Right cardiac atrium (tissue), 5 donors: ENCODE measurements at places on chromosomes 5 and 9. TPM values are rescaled to one million over a fixed set of nuclear protein-coding genes. Genes with fewer than 3 reads are reported as not detected.

Gene CCDC183
- 5.0 TPM for total RNA-seq

Gene AHRR
- 3.7 TPM for total RNA-seq

Gene SLC46A2
- not detected for total RNA-seq

GRCh38 chr9:4980086-4980727 is 4.9 kb upstream of the JAK2 start:
- DNase-seq: no peak

Gene HIGD2A
- total RNA-seq: 215 TPM

DNA sequence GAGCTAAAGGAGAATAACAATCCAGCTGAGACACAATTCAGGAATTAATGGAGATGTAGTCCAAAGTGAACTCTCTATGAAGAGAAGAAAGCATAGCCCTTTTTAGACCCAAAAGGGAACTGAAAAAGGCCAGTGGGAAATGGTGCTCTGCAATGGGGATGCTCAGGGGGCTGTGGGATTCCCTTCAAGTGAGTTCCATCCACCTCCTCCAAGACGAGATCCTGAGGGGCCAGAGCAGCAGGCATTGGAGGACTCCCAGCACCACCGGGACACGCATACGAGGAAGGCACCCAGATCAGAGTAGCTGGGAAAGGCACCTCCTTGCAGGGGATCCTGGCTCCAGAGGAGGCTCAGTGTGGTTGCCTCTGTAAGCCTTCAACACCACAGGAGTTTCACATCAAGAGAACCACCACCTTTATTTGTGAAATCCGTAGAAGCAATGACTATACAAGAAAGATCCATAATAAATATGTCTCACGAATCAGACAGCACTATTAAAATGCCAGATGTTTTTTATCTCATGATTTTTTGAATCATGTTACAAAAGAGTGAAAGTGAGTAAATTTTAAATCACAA is 288.2 kb downstream of the MED10 start:
- no peak for DNase-seq

DNA sequence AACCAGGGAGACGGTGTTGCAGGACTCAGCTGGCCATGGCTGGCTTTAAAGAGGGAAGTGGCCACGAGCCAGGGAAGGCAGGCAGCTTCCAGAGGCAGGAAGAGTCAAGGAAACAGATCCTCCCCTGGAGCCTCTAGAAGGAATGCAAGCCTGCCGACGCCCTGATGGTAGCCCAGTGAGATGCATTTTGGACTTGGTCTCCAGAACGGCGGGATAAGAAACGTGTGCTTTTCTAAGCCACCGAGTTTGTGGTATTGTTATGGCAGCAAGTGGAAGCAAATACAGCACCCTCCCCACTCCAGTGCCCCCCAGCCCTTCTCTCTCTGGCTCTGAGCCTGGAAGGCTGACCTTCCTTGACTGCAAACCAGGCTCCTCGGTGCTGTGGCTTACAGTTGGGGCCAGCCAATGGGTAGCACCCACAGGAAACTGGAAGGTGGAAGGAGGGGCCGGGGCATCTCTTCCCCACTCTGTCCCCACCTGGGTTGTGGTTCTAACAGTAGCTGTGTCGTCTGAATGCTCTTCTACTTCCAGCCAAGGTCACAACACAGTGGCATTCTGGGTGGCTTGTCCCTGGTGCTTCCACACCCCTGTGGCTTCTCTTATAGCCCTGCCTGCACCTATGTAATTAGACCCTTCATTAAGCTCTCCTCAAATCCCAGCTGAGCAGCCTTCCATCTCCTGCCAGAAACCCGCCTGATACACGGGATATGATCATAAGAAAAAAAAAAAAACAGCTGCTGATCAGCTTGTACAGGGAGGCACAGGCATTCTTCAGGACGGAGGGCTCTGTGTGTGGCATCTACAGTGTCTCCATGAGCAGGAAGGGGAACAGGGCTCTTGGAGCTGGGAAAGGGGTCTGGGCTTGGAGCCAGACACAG is 29.9 kb upstream of the UNC5A start:
- DNase-seq: no peak

- no peak for DNase-seq
Observed at GRCh38 chr5:44807269-44807668, 1.5 kb upstream of the MRPS30 start.

Gene EXOSC3
- total RNA-seq: 23.9 TPM

Gene MSANTD3
- total RNA-seq: 20.6 TPM

DNA sequence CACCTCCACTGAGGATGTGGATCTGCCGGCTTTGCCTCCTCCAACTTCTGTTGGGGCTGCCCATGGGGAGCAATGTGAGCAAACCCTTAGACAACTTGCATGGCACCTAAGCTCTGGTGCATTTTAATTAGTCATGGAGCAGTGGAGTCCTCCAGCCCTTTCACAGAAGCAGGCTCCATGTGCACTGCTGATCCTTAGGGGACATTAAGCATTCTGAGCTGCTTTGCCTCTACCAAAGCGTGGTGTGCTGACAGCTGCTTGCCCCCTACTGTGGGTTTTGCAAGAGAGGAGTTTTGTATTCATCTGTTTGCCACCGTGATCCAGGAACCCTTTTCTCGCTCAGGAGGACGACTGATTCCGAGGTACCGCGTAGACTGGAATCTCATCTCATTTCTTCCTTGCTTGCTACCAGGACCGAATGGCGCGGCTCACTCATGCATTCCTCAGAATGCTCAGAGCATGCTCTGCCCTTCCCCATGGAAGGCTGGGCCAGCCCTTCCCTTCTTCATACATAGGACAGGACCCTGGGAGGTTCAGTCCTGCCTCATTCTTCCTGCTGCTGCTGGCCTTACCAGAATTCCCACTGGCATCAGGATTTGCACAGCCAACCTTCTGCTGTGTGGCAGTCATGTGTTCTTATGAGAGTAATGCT is 432.5 kb downstream of the GADD45G start:
- no peak for DNase-seq

- DNase-seq: no peak
Observed at GRCh38 chr9:68933434-68934328, 80.2 kb downstream of the PRKACG start.

Gene SPINK13
- not detected for total RNA-seq

DNA sequence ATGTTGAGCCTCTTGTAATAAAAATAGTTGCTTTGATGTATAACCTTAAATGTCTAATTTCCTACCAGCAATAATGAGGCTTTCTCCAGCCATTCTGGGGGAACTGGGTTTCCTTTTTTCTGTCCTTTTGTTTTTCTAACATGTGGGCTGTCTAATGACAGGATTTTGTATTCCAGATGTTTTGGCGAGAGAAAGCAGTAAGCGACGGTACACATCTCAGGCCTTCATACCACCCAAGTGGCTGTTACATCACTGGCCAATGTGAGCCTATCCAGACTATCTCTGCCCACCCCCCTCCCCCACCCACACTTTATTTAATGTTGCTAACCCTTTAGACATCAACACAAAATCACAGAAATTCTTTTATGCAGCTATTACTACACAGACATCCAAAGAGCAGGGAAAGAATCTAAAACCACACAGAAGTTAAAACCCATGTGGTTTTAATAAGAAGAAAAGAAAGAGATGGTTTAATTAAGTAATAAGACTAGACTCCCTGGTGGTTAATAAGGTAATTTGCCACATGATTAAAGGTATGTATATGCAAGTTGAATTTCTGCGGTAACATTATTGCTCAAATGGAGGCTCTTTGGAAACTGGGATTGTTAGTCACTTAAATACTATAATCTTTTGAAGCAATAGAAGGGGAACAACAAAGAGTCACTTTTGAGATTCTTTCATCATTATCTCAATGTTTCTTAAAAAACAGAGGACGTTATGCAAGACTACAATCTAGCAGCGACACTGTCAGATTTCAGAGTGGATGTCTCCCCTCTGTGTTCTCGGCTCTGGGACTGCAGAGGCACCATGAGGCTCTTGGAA is 365.1 kb downstream of the ENC1 start:
- no peak for DNase-seq

DNA sequence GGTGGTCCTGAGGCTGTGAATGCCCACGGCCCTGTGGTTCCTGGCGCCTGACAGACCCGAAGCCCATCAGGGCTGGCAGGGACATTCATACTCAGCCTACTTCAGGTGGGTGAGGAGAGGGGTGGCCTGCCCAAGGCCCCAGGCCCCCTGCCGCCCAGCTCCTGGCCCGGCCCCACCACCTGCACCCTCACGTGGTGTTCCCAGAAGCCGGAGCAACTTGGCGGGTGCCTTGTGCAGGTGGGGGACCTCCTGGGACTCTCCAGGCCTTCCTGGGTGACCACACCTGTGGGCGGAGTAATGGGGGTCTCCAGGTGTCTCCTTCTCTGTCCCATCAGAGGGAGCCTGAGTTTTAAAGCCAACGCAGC is 36.8 kb upstream of the UBAC1 start:
- no peak for DNase-seq

DNA sequence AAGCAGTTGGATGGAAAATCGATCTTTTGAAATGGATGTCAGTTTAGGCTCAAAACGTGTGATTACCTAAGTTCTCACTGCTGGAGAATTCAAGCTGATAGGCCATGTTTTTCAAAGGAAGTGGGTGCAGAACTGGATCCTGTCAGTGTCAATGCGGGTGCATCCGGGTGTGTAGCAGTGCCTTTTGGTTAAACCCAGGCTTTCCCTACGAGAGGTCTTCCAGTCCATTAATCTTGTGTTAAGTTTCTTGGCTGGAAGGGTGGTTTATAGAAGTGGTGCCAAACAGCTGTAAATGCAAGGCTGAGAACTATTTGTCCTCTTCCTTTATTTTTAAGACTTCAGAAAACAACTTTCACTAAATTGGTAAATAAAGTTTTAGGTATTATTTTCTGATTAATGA is 71.9 kb downstream of the DAPK1 start:
- peak; percentile 81 for DNase-seq

Gene PCDHGC3
- total RNA-seq: 30.0 TPM

DNA sequence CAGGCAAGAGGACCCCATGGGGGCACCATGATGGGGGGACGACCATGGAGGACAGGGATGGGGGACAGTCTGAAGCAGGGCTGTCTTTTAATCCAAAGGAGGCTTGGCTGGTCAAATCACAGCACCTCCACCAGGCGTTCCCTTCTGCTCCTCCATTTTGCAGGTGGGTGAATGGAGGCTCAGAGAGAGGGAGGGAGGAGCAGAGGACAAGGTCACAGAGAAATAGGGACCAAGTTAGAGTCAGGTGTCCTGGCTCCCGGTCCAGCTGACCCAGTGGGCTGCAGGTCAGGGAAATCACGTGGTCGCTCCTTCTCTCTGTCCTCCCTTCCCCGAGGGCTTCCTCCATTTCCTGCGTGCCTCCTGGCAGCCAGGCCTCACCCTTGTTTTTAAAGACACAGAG is 156.4 kb upstream of the SMIM23 start:
- DNase-seq: no peak

- no peak for DNase-seq
Observed at GRCh38 chr5:102893942-102894341, 138.8 kb downstream of the PAM start.

DNA sequence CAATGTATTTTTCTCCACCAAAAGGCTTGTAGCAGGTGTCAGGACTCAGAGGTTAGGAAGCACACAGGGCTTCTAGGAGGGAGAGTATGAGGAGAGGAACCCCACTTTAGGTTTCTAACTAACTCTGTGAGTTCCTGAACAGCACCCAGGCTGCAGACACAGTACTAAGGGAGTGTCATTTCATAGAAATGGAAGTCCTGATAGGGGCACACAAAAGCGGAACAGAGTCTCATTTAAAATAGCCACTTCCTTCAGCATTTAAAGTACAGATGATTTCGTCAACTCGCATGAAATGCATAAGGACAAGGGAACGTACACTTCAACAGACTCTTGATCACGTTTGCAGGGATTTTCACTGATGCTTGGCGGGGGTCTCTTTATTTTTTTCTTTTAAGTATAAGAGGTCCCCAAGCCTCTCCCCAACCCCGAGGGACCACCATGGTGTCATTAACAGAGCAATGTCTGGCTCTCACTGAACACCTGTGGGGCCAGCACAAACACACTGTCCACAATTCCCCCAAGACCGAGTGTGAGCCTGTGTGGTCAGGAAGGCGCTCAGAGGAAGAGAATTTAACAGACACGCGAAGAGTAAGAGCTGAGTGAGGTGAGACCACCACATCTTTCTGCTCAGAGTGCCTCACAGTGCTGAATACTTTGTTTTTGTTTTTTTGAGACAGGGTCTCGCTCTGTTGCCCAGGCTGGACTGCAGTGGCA is 82.3 kb downstream of the SECISBP2 start:
- DNase-seq: no peak

DNA sequence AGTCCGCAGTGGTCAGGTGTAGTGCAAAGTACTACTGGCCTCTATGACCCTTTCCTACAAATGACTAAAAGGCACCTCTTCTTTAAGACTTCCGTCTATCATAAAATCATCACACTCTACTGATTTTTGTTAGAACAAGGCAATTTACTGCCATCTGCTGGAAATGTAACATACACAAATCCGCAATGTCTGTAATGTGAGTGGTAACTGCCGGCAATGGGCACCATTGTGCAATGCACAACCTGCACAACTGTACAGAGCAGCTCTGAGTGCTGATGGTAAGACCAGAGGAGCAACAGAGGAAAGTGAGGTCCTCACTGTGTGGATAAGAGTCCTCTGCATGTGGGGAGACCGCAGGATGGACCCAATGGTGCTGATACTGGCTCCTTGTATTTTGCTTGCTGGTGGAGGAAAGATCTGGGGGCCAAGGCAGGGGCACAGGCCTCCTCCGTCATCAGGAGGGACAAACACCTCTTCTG is 103.7 kb downstream of the ATPSCKMT start:
- DNase-seq: no peak
